Fibroblast of skin of left quadriceps (primary cell): ENCODE measurements at places on chromosomes 11 and 22.

- no peak for DNase-seq
Measured at GRCh38 chr22:26481694-26482093, 1.9 kb downstream of the HPS4 start.

GRCh38 chr22:50306753-50307749 is at the start of gene PLXNB2:
Gene PLXNB2, minus strand, starts transcription at chr22:50307646. Its CDS starts 17,062 bp downstream, at chr22:50290584.
- DNase-seq: peak; percentile 53

DNA sequence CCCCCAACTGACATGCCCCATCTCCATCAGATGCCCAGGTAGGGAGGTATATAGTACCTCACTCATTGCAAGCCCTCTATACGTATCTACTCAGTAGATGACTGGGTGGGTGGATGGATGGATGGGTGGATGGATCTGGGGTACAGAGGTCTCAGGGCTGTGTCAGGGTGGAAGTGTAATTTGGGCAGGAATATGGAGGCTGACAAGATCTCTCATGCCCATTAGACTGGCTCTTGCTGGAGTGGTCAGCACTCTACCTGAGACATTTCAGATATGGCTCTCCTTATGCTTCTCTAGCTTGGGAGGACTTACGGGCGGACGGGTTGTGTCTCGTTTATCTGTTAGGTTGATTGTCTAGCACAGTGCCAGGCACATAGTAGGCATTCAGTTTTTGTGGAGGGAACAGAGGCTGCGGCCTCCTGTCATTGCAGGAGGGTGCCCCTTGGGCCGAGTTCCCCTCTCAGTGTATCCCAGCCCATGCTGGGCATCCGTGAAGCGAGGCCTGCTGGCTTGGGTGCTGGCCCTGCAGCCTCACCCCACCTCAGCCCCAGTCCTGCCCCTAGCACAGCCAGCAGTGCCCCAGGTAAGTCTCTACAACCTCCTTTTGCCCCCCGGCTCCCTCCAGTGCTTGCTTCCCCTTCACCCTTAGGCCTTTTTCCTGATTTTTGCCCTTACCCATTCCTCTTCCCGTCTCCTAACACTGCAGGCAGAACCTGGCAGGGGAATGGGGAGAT is 13.7 kb downstream of the ROBO3 start:
- DNase-seq: no peak

DNA sequence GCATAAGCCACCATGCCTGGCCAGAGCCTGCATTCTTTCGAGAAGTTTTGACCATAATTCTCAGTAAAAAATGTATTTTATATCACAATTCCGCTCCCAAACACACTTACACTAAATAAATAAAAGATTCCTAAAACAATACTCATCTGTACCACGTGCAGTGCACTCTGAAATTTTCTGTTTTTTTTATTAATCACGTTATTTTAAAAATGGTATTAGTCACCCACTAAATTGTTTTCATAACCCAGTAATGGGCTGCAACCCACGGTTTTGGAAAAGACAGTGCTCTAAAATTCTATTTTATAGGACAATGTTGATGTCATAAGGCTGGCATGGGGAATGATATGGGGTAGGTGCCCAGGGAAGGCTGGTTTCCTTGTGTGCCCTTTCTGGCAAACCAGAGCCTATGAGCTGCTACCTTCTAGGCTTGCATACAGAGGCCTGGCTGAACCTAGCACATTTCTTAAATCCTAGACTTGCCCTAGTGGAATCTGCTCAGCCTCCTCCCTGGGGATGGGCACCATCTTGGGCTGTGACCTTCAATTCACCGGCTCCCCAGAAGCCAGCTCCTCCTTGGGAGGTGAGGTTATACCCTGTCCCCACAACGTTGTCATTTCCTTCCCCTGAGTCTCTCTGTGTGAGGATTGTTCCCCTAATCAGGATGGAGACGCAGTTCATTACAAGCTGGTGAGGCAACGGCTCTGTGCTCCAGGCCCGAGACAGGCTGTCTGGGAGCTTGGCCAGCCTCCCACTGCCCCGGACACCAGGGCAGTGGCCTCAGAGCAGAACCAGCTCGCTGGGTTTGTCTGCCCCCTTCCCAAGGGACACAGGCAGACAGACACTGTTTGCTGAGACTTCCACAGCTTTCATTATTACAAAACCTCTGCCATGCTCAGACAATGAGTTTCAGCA is 116.5 kb upstream of the NAV2 start:
- DNase-seq: peak; percentile 88

DNA sequence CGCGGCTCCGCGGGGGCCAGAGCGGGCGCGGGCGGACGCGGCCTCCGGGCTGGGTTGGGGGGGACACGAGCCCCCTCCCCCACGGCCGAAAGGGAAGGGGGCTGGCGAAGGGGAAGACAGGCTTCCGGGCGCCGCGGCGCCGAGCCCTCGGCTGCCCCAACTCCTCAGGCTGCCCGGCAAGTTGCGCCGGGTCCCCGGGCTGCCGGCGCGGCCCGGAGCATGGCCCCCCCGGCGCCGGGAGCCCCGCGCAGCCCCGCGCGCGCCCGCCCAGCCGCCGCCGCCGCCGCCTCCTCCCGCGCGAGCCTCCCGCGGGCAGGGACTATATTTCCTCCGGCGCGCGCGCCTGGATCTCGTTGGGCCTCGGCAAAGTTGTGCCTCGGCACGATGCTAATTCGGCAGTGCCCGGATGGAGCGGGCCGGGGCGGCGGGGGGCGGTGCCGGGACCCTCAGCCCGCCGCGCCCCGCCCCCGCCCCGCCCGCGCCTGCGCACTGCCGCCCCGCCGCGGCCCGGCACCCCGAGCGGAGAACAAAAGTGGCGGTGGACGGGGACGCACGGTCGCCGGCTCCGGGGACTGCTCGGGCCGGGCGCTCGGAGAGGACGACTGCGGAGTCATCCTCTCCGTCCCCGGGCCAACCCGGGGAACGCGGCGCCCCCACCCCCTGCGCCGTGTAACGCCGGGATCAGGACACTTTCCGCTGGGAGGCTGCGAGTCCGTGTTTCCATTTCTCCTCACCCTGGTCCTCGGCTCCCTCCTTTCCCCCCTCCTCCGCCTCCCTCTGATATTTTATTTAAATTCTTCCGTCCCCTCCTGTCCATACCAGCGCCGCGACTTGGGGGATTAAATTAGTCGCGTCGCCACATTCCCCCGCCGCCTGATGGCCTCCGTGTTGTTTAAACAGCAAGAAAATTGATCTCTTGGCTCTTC is at the start of gene PHF21B:
TSS of gene PHF21B (minus strand) at position 400 of the 926 bp plus-strand sequence. CDS start 456 bp downstream, outside the sequence.
- DNase-seq: peak; percentile 47

DNA sequence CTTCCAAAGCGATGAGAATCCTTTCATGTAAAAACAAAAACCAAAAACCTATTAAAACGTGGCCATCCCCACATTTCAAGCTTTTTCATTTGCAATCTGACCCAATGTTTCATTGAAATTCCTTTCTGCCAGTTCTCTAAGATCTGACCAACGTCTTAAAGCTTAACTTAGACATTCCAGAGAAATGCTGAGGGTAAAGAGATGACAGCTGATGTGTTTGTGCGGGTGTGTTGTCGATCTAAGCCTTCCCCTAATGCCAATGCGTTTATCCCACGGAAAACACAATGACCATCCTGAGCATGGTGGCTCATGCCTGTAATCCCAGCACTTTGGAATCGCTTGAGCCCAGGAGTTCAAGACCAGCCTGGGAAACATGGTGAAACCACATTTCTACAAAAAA is 6.4 kb upstream of the TESMIN start:
- no peak for DNase-seq

DNA sequence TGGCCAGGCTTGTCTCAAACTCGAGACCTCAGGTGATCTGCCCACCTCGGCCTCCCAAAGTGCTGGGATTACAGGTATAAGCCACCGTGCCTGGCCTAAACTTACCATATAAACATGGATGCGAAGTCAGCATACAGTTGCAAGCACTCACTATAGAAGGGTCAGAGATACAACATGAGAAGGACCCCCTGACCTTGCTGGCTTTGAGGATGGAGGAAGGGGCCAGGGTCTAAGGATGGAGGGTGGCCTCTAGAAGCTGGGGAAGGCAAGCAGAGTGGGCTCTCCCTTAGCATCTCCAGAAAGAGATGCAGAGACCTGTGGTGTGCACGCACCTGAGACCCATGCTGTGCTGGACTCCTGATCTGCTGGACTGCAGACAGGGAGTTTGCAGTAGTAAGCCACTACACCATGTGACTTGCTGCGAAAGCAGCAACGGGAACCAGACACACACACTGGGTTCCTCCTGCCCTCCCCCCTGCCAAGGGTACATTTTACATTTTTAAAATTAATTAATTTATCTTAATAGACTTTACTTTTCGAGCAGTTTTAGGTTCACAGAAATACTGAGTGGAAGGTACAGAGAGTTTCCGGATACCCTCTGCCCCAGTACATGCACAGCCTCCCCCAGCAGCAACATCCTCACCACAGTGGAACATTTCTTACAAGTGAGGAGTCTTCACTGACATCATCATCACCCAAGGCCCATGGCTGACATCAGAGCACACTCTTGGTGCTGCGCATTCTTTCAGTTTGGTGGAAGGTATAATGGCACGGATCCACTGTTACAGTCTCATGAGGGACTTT is 170.1 kb upstream of the B3GAT1 start:
- no peak for DNase-seq

DNA sequence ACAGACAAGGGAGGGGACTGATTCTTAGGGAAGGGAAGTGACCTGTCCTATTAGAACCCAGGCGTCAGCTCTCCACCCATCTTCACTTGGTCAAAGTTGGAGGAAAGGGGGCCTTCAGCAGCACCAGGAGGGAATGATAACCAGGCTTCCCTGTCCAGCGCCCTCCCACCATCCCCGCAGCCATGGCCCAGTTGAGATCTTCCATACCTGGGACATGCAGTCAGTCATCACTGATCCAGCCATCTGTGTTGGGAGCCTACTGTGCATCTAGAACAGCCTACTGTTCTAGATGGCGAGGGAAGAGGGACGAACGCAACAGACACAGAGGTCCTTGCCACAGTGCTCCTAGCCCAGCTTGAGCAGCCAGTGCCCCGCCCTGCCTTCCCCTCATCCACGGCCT is 40.6 kb downstream of the PDGFB start:
- no peak for DNase-seq

GRCh38 chr22:34880662-34881061 is 185.3 kb upstream of the ISX start:
- no peak for DNase-seq

GRCh38 chr11:34348096-34348495 is 9.7 kb downstream of the ABTB2 start:
- DNase-seq: no peak

DNA sequence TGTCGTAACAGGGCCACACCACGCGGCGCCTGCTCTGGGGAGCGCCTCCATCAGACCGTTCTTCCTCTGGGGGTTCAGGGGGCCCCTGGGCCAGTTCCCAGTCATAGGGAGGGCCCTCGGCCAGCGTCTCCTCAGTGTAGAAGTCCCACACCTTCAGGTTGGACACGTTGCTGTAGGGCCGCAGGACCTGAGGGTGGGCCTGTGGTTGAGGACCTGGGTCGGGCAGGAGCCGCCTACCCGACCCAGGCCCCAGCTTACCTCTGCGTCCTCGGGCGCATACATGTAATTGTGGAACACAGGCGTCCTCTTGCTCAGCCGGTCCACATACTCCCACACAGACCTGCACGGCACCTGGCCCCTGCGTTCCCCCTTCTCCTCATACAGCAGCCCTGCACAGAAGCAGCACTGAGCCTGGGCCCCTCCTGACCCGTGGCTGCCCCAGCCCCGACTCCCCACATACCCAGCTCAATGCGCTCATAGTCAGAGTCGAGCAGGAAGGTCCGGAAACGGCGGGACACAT is 20.2 kb downstream of the SBF1 start:
- DNase-seq: no peak

- no peak for DNase-seq
Measured at GRCh38 chr22:30855677-30856518, 112.7 kb downstream of the MORC2 start.

GRCh38 chr22:47625013-47625385 is 862.5 kb downstream of the TBC1D22A start:
- DNase-seq: no peak

DNA sequence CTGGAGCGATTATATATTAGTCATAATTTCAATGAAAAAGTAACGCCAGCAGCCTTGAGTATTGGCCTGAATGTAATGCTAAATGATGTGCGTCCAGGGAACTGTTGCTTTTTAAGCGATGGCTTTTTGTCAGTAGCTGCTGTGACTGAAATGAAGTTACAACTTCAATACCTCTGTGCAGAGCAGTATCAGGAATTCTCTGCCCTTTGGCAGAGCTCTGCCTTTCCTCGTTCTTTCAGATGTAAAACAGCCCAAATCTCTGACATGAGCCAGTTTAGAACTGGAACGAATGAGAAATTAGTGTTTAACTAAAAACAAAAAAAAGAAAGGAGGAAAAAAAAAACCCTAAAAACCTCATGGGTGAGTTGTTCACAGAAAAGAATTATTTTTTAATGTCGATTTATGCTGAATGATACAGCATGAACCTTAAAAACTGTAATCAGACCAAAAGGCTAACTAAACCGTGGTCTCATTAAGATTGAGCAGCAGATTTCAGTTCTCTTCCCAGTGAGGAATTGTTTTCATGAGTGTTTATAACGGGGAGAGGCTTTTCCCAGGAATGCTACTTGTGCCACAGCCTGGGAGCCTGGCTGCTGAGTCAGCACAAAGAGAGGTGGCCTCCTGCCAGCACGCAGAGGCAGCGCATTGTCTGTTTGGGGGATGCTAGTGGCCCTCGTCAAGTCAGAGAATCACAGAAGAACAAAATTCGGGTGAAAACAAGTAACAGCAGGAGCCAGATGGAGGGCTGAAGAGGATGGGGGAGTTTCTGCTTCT is 146.2 kb upstream of the RASSF10 start:
- DNase-seq: peak; percentile 85

DNA sequence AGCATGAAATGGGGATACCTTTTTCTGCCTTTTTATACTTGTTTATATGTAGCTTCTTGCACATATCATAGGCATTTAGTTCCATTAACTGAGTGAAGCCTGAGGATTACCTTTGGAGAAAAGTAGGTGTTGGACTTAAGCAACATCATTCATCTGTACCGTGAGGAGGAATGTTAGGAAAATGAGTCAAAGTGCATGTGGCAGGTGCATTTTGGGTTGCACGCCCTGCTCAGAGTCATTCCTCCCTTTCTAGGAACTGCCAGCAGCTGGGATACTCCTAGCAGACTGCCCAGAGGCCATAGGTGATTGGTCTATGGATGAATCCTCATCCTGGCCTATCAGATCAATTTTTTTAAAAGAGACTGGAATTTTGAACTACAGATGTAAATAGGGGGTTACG is 33.3 kb upstream of the BIRC3 start:
- no peak for DNase-seq

GRCh38 chr11:21069909-21070308 is 400.5 kb downstream of the NELL1 start:
- no peak for DNase-seq

GRCh38 chr11:56089697-56090096 is 3.4 kb upstream of the OR8I2 start:
- DNase-seq: no peak

DNA sequence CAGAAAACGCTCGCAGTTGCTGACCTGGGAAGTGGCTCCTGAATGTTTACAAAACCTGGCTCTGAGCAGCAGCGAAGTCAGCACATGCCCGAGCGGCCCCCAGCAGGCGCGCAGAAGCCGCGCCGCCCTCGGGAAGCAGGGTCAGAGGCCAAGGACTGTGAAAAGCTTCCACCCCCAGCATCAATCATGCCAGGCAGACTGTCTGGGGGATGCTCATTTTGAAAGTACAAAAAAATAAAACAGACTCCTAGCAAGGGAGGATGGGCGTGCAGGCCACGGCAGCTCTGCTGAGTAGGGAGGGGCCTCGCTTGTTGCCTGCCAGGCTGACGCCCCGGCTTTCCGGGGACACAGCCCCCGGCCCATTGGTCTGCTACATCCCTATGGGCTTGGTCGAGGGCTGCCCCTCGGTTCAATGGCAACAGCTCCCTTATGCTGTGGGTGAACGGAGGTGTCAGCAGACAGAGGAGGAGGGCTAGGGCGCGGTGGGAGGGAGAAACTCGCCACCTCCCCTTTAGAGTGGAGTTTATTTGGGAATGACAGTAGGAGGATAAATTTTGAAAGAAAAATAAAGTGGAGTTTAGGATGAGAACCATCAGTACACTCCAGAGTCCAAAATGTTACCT is 37.7 kb upstream of the GNB1L start:
- no peak for DNase-seq
